Urothelium cell line (cell line): ENCODE measurements at places on chromosomes 7 and 10.

DNA sequence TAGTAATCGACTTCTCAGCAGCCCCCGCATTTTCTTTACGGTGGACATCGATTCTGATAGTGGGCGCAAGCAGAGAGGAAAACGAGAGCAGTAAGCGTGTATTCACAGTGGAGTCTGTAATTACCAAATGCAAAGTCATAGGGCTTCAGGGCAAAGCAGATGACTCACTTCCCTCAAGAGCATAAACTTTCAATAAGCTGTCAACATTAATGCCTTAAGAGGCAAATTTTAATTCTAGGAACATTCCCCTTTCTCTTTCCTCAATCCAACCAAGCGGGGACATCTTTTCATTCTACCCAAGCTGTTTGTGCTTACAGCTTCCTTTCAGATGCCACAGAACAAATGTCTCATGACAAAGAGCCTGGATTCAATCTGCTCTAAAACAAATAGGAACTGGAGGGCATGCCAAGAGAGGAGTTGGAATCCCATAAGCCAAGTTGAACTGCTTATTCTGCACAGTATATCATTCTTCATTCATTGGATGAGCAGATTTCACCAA lies 48.6 kb downstream of the MALSU1 start:
- DNase-seq: peak; percentile 54

DNA sequence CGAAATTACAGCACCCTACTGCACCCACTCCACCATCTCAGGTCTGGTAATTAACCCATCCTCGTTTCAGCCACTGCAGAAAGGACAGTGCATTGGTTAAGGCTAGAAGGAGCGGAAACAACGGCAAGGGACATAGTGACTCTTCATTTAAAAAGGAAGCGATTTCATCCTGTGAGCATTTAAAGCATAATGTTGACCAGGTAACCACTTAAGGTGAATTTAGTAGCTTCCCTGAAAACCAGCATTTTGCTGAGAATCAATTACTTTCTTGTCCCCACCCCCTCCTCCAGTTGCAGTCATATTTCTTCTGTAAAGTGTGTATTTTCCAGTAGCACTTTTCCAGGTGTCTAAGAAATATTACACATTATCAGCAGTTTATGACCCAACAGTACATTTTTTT lies 821 bp upstream of the JAZF1 start:
- DNase-seq: no peak

DNA sequence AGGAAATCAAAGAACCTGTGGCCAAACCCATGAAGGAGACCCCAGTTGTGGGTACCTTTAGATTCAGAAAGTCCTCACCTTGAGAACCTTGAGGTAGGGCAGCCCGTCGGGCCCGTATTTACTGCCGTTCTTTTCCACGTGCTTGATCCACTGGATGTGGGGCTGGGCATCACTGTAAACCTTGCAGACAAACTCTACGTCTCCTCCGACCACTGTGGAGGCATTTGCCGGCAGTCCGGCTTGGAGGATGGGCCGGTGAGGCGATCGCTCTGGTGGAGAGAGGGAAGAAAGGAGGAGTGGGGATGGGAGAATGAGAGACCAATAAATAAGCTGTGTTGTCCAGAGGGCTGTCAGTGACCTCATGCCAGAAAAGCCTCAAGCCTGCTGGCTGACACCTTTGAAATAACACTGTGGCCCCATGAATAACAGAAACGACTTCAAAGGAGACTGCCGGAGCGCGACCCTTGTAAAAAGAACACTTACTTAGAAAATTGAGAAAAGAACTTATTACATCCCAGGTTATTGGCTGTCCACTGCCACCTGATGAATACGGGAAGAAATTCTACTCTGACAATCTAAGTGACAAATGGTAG lies 78.2 kb downstream of the FGFR2 start:
- no peak for DNase-seq

GRCh38 chr10:124630551-124630950 lies 113.6 kb downstream of the FAM53B start:
- DNase-seq: no peak

DNA sequence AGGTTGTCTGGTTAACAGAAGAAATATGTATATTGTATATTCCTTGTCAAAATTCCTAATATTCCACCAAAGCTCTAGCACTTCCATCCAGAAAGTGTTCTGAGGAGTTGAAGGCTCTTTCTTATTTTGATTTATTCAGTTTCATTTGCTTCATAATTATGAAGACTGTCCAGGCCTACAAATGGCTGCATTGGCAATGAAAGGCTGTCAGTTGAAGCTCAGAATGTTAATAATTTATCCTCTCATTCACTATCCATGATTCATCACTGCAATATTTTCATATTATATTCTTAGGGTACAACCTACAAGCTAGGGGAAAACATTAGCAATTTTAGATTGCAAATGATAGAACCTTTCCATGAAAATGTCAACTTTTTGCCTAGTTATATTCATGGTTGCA lies 57.3 kb downstream of the ARID5B start:
- no peak for DNase-seq

DNA sequence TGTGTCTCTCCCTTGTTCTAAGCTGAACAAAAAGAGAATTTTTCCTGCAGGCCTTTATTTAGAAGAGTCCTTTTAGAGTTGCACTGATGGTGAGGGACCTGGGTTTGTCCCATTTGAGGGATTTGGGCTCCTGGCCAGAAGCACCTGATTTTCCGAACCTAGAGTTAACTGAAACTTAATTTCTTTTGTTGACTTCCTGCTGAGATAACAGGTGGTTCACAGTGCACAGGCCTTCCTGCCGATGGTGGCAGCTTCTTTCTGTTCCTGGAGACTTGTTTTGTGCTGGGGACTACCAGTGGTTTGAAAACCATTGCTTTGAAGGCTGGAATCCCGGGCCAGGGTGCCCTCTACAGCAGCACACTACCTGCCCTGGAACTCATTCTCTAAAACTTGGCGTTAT lies 99.2 kb downstream of the SUGCT start:
- no peak for DNase-seq

DNA sequence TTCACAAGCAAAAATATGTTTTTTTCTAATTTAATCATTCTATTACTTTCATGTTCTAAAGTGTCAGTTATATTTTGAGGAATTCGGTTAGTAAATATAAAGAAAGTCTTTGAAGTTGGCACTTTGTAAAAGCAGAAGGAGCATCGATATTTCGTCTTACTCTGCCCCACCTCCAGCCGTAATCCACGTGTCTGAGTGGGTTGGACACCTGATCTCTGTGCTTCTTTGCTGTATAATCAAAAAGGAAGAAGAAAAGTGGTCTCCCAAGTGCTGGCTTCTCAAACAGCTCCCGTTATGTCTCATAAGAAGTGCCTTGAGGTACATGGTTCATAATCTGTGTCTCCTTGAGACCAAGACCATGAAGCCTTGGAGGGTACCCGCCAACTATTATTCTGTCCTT lies 19.8 kb downstream of the PRKAR2B start:
- no peak for DNase-seq

DNA sequence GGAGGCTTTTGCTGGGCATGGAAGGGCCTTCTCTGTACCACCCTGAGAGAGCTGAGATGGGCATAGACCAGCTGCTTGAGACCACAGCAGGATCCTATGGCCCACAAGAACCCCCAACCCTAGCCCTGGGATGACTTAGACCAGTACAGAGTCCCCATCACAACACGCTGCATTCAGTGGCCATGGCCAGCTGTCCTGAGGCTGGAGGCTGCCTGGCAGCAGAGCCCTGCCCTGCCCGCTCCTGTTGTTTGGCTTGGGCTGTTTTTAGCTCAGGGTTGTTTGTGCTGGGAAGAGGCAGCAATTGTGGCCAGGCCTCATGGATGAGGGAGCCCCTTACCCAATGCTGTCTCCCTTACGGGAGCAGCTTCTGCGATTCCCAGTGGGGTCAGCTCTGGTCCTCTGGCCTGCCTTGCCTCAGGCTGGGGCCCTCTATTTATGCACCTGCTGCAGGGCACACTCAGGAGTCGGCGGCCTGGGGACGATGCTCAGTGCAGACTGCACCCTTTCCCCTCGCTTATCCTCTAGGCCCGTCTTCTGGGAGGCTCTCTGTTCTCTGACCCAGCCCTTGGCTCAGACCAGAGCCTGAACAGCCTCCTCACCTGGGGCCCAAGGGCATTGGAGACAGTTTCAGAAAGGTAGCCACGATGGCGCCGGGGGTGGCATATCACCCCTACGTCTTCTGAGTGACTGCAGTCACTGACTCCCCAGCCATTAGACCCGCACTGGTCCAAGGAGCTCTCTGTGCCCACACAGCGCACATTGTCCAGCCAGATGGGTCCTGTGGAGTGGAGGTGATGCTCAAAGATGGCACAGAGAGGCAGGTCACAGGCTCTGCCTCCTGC lies 6.3 kb downstream of the LOXL4 start:
- DNase-seq: no peak

DNA sequence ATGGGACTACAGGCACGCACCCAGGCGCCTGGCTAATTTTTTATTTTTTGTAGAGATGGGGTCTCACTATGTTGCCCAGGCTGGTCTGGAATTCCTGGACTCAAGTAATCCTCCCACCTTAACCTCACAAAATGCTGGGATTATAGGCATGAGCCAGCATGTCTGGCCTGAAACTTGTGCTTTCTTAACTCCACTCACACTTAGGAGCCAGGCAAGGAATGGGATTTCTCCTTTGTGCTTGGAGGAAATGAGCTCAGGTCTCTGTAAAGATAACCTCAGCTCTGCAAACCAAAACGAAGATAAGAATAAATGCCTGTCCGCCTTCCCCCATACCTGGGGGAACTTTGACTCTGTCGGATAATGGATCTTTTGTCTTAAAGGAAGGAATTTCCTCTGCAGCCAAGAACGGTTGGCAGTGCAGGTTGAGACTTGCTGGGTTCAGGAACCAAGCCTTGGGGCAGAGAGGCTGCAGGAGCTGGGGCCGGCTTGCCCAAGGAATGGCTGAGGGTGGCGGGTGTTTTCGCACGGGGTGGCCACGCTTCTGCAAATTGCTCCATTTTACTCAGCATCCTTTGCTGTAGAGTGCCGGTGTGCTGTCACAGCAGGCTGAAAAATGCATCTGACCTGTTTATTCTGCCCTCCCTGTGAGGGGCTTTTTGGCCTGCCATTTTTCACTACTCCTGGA lies 174.2 kb downstream of the KIAA1217 start:
- peak; percentile 45 for DNase-seq

GRCh38 chr7:40604601-40605438 lies 470.0 kb downstream of the SUGCT start:
- peak; percentile 81 for DNase-seq

- DNase-seq: no peak
These were observed 15.6 kb upstream of the CRHR2 start for GRCh38 chr7:30697719-30698460.

DNA sequence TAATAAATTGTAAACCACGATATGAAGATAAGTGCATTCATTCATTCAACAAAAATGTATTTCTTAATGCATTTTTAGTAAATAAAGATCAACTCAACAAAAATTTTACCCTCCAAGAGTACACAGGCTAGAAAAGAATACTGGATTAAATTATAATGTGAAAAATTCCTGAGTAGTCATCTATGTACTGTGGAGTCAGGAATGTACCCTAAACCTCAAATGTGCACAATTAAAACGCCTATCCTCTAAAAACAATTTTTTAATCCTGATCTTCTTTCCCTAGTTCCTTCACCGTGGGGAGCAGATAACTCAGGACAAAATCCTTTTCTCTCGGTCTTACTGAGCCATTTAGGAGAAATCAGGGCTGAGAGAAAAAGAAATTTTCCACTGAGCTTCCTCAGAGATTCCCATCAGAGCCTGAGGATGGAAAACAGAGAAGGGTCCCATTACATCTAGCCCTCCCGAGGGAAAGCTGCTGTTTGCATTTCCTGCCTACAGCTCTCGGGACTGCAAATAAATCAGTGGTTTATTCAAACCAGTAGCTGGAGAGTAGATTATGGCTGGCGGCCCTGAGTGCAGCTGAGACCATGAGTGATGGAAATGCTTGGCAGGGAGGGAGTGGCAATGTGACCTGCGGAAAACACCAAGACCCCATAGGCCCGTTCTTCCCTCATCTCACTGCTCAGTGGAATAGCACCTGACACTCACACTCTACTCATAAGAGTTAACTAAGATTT lies 7.4 kb downstream of the TAS2R40 start:
- DNase-seq: no peak

- DNase-seq: no peak
These were observed 248.0 kb upstream of the NPY start for GRCh38 chr7:24036033-24036412.

- DNase-seq: no peak
These were observed 540.5 kb downstream of the SORCS3 start for GRCh38 chr10:105181626-105182025.

- peak; percentile 67 for DNase-seq
These were observed 56.1 kb upstream of the PDLIM1 start for GRCh38 chr10:95346715-95347401.

- DNase-seq: no peak
These were observed 53.8 kb downstream of the TCAF1 start for GRCh38 chr7:143848192-143848591.

GRCh38 chr10:127119936-127120335 lies 76.5 kb downstream of the INSYN2A start:
- DNase-seq: no peak

- no peak for DNase-seq
These were observed 280.3 kb downstream of the USP6NL start for GRCh38 chr10:11331046-11331577.

GRCh38 chr7:21568762-21569161 lies 25.9 kb downstream of the DNAH11 start:
- DNase-seq: no peak

- no peak for DNase-seq
These were observed 96.9 kb downstream of the PIP4K2A start for GRCh38 chr10:22617516-22617915.

DNA sequence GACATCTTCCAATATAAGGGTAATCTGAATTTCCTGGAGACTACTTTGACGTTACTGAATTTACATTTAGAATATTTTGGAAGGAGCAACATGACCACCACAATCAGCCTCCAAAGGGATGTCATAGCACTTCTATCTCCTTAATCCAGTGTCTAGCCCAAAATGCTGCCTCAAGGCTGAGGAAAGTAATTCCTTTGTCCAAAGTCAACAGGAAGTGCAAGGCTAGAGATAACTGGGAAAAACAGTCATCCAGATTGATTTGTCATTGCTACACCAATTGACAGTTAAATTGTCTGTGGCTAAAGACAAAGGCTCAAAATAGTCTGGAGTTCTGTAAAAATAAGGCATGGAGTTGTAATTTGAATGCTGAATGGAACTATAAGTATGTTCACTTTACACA lies 3.9 kb upstream of the TFPI2 start:
- no peak for DNase-seq

- DNase-seq: no peak
These were observed 22.3 kb downstream of the GTF2IRD1 start for GRCh38 chr7:74475987-74476350.

GRCh38 chr7:24912874-24913514 lies 67.0 kb downstream of the OSBPL3 start:
- DNase-seq: no peak
